ENCODE measurements at places on chromosomes 16 and 17.
A peak's percentile ranks its signal among the peaks of the same experiment; 100 is the strongest.

GRCh38 chr16:81397058-81397878 lies 47.3 kb upstream of the CMIP start:
- DNase-seq = no peak

- DNase-seq = peak; percentile 71
These were observed 65.7 kb upstream of the LRRC37A3 start for GRCh38 chr17:64984851-64985521.

- no peak for DNase-seq
These were observed 84.7 kb downstream of the SDK2 start for GRCh38 chr17:73559532-73559931.

GRCh38 chr17:49450181-49450580 lies 35.5 kb upstream of the PHB1 start:
- DNase-seq = no peak

- DNase-seq = peak; percentile 47
These were observed 46.3 kb upstream of the ICAM2 start for GRCh38 chr17:64066716-64067115.

DNA sequence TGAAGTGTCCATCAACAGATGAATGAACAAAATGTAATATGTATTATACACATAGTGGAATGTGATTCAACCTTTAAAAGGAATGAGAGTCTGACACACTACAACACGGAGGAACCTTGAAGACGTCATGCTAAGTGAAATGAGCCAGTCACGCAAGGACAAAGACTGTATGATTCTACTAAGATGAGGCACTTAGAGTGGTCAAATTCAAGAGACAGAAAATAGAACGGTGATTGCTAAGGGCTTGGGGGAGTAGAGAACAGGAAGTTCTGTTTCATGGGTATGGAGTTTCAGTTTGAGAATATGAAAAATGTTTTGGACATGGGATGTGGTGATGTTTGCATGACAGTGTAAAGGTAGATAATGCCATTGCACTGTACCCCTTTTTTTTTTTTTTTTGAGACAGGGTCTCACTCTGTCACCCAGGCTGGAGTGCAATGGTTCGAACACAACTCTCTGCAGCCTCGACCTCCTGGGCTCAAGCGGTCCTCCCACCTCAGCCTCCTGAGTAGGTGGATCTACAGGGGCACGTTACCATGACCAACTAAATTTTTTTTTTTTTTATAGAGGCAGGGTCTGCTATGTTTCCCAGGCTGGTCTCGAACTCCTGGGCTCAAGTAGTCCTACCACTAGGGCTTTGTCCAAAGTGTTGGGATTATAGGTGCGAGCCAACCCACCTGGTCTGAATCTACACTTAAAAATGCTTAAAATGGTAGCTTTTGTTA lies 2.9 kb upstream of the CCDC102A start:
- DNase-seq = peak; percentile 49

DNA sequence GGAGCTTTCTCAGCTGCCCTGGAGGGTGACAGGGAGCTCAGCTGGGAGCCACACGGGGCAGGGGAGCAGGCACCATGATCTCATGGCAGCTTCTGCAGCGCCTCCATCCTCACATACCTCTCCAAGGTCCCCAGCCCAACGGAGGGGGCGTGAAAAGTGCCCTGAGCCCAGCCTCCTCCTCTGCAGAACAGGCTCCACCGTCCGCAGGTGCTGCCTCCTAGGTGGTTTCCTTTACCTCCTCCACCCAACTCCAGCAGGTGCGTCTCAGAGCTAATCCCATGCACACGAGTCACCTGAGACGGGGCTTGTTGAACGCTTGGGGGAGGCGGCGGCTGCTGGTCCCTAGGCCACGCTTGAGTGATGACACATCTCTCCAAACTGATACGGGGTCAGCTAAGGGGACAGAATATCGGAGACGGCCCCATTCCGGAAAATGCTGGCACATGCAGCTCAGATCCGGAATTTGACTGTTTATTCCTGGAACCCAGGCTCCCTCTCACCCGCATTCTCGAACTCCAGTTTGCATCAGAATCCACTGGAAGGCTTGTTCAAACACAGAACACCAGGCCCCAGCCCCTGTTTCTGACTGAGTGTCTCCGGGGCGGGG lies 387 bp upstream of the SLC38A8 start:
- DNase-seq = no peak

- DNase-seq = no peak
These were observed 45.2 kb downstream of the SIAH1 start for GRCh38 chr16:48340054-48340453.

- no peak for DNase-seq
These were observed 24.2 kb upstream of the NLRP1 start for GRCh38 chr17:5608399-5609112.

DNA sequence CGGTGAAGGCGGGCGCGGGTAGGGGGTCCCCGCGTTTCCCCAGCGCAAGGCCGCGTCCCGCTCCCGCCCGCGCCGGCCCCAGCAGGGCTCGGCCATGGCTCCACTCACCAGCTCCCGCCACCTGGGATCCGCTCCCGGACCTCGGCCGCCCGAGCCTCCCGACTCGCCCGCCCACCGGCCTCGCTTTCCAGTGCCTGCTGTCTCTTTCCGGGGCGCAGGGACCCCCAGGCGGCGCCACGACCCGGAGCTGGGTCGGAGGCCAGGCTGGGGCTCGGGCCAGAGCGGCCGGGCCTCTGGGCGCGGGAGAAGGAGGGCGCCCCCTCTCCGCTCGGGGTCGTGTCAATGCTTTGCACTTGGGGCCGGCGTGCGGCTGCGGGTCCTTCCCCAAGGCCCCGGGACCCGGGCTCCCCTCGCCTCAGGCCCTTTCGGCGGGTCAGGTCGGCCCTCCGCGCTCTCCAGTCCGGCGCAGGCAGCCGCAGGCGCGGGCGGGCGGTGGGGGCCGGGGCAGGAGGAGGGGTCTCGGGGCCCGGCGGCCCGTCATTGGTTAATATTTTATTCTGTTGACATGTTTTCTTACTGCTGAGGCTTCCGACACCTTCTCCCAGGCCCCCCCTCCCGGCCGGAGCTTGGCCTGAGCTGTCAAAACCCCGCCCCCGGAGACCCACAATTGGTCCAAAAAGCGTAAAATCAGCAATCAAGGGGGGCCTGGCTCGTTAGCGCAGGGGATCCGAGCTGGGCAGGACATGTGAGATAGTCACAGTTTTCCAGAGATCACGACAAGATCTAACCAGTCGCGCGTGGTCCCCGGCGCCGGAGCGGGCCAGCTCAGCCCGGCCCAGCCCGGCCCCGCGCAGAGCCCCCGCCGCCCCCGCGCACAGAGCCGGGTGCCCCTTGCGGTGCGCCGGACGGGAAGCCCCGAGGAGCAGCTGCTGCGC lies at the start of gene TBX2:
Gene TBX2, plus strand, starts transcription at position 713 of the 935 bp plus-strand sequence. CDS start 334 bp downstream, outside the sequence.
- DNase-seq = no peak

- DNase-seq = no peak
These were observed 105.6 kb upstream of the CHMP6 start for GRCh38 chr17:80885947-80886582.

DNA sequence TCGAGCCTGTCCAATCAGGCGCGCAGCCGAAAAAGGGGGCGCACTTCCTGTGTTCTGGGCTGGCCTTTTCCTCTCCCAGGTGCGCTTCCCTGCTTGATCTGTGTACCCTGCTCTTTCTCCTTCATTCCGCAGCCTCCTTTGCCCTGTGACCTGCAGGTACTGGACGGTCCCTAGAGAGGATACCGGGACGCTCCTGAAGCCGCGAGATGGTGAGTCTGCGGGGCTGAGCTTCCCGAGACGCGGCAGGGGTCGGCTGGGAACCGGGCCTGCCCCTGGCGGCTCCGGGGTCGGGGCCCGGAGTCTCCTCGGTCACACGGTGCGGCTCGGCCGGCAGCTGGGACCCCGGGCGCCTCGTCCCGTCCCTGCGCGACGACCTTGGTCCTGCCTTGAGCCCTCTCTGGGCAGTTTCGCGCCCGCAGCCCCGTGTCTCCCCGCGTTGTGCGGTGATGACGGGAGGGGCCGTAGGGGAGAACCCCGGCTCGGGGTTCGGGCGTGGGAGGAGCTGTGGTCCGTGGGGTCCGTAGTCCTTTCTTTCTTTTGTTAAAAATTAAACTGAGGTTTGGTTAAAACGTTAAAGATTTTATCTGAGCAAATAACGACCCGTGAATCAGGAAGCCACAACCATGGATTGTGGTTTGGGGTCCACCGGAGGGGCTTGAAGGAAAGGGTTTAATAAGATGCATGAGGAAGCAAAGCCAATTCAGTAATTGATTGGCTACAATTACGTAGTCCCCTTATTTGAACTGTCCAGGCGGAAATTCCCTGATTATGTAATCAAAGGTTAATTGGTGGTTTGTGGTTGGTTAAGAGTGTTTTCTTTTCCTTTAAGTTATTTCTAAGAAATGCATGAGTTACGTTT lies 172.8 kb upstream of the ZNF267 start:
- DNase-seq = peak; percentile 91

DNA sequence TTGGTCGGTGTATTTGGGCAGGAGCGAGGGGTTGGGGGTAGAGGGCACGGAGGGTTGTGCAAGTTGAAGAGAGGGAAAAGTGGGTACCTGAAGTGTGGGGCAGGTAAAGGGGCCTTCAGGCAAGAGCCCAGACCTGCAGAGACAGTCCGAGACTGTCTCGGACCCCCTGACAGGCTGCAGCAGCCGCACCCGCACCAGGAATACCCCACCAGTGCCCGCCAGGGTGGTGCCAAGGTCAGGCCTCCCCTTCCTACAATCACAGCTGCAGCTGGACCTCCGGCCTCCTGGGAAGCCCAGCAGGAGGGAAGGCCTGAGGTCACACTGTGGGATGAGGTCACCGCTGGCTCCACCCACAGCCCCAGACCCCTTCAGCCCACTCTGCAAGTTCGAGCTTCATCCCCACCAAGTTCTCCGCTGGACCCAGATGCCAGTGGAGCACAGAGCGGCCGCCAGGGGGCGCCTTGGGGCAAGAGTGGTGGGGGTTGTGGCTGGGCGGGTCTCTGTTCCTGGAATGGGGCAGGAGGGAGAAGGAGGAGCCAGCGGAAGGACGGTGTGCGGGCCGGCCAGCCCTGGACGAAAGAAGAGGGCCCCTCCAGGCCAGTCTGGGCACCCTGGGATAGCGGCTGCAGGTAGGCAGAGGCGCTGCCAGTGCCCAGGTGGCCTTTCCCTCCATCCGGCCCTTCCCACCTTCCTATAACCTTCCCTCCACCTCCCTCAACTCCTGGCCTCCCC lies at the start of gene HSD3B7:
Gene HSD3B7, plus strand, starts transcription at position 539 of the 732 bp plus-strand sequence. CDS start 452 bp downstream, outside the sequence.
- peak; percentile 90 for DNase-seq

DNA sequence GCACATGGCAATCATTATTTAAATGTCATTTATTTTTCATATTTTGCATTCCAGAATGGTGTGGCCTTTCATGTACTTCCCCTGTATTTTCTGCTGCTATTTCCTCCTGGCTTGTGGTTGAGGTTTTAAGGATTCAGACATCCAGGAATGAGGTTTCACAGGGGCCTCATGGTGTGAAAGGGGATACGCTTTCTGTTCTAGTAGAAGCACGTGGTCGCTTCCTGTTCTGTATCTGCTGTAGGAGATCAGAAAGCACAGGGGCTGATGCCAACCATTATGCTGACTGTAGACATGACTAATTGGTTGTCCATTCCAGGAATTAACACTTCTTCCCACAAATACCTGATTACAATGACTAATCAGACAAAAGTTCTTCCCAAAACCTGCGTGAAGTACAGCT lies 405.9 kb downstream of the SHISA9 start:
- DNase-seq = no peak

DNA sequence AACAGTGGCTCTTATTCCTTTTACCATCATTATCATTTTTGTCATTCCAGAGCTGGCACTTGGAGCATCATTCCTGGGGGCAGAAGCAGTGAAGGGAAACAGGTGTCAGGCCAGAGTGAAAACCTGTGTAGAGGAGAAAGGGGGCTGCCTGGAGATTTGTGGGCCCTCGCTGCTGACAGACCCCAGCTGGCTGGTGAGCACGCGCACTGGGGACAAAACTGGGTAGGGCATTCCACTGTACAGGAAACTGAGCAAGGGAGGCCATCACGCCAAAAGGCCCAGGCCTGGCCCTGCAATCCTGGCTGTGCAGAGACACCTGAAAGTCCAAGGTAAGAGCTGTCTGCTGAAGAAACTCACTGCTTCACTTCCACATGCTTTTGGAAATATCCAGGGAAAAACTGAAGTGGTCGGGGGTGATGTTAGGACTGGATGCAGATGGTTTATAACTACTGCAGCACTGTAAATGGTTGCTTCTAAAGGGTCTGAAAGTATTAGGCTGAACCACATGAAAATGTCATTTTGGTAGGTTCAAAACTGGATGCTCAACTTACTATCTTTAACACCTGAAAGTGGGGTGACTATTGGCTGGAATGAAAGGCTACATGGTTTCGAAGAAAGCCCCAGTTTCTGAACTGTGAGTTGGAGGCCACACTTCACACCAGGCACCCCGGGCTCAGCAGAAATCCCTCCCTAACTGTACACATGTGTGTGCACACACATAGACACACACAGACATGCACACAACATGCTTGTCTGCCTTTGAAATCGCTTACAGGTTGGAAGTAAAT lies 225.0 kb downstream of the C16orf78 start:
- no peak for DNase-seq

DNA sequence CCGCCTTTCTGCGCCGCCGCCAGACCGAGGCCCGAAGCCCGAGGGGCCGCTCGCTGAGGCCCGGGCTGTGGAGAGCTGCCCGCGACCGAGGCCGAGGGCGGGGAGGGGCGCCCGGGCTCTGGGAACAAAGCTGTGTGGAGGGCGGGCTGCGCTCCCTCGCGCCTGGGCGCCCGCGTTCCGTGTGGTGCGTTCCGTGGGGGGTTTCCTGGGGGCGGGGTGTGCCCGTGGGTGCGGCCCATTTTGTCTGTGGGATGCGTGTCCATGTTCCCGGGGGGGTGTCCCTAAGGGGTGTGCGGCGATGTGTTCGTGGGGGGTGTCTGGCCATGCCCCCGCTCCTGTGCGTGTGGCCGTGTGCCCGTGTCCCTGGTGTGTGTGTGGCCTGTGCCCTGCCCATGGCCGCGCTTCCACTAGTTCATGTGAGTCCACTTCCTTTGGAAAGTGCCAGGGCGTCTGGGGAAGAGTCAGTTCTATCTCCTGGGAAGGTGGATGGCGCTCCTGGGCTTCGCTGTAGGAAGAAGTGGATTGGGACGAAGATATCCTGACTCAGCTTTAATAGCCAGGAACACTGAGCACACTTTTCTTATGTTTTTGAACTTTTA lies 520 bp downstream of the JPT2 start:
- DNase-seq = peak; percentile 49

DNA sequence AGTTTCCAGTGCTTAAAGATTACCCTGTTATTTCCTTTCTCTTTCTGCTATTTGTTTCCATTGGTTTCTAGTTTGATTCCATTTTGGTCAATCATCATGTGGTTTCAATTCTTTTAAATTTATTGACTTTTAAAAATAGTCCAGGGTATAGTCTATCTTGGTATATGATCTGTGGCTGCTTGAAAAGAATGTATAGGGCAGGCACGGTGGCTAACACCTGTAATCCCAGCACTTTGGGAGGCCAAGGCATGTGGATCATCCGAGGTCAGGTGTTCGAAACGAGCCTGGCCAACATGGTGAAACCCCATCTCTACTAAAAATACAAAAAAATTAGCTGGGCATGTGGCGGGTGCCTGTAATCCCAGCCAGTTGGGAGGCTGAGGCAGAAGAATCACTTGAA lies 34.5 kb upstream of the NACA2 start:
- DNase-seq = no peak

DNA sequence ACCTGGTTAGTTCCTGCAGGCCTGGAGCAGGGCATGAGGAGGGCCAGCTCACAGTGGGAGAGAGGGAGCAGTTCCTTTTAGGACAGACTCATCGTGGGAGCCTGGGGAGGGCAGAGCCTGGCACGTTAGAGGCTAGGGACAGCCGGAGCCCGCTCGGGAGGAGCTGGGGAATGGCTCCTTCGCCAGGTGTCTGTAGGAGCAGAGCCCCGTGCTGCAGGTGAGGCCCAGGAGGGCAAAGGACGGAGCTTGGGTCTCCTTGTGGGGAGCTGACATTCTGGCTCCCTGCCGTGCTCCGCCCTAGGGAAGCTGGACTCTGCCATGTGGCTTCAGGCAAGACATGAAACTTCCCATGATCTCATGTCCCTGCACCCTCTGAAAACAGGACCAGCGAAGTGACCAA lies 18.7 kb upstream of the MTSS2 start:
- DNase-seq = no peak

- no peak for DNase-seq
These were observed 6.4 kb upstream of the LYRM9 start for GRCh38 chr17:27899525-27899924.

Data from activated T-cell treated with anti-CD3 and anti-CD28 coated beads, Interleukin-2, amount 50 U/mL, for 72 hours (primary cell).